Stimulated activated CD8-positive, alpha-beta memory T cell treated with anti-CD3 and anti-CD28 coated beads, Interleukin-7, amount 100 ng/mL, for 24 hours (primary cell): ENCODE measurements at places on chromosomes 7 and 10.

DNA sequence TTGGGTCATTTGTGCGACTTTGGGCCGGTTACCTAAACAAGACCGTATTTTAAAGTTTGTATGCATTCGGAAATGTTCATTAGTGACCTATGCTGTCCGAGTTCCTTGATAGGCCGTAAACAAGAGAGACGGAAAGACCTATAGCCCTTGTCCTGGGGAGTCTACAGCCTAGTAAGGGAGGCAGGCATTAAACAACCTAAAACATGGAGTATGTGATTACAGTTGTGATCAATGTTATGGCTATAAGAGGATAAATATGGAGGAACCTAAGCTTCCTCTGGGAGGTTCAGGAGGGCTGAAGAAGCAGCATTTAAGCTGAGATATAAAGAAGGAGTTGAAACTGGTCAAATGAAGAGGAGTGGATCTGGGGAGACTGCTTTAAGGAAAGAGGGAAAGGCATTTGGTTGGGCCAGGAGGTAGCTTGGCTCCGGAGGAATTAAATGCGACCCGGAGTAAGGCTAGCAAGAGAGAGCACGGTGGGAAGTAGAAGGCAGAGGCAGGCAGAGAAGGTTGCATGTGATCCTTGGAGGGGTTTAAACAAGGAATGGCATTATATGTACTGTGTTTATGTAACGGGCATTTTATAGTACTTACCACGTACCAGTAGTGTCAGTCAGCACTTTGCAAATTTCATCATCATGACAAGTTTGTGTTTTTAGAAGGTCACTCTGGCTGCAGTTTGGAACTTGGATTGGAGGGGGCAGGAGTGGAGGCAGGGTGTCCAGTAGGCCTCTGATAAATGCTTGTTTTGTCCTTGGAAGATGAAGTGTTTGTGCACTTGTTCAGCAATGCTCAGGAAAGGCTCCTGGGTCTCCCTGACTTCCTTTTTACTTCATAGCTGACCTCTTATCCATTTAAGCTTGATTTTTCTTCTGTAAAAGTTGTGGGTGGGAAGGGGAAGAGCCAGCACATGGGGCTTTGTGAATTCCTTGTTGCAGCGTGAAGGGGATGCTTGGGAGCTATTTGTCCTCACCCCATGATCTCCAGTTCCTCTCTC lies 1.0 kb upstream of the AVPI1 start:
- no peak for DNase-seq

GRCh38 chr10:104614245-104614831 lies 26.8 kb upstream of the SORCS3 start:
- DNase-seq = no peak

GRCh38 chr7:4873071-4873944 lies 10.2 kb downstream of the RADIL start:
- no peak for DNase-seq

DNA sequence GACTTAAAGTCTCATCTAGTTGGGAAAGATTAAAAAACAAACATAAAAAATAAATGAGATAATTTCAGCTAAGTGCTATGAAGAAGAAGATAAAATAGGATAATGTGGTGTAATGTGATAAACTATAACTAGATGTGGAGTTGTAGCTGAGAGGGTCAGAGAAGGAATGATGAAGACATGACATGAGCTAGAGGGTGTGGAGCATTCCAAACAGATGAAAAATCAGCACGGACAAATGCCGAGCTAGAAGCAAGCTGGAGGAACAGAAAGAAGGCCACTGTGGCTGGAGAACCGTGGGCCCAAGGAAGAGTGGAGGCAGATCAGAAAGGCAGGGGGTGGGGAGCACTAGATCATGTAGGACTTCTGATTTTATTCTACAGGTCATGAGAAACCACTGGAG lies 70.6 kb downstream of the CDK6 start:
- no peak for DNase-seq
